ENCODE measurements at places on chromosomes 13 and 19.
A peak's percentile ranks its signal among the peaks of the same experiment; 100 is the strongest.

GRCh38 chr13:49760558-49760957 is 31.9 kb downstream of the KPNA3 start:
- H3K27ac ChIP-seq = no peak overlapping the region
- no peak for DNase-seq
- H3K4me1 ChIP-seq = peaks cover 19% of the 10 kb centered on the region
- no peaks in the 10 kb centered on the region for H3K36me3 ChIP-seq
- H3K27me3 ChIP-seq = no peaks in the 10 kb centered on the region

DNA sequence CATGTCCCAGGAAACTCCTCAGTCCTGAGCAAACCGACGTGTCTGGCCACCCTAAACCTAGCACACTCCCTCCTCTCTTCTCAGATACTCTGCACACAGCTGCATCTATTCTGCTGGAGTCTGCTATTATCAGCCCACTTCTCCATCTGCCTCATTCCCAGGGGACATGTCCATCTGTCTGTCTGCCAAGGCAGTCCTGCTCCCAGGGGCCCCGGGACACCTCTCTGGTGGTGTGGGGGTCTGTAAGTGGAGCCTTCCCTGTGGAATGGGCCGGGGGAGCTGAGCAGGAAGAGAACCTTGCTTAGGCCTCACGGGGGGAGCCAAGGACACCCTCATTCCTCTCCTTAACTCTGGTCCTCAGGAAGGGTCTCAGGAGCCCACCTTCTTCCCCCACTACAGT is 72.7 kb downstream of the ERICH6B start:
- H3K4me3 ChIP-seq = no peak overlapping the region
- no peak for DNase-seq
- H3K27me3 ChIP-seq = no peaks in the 10 kb centered on the region

DNA sequence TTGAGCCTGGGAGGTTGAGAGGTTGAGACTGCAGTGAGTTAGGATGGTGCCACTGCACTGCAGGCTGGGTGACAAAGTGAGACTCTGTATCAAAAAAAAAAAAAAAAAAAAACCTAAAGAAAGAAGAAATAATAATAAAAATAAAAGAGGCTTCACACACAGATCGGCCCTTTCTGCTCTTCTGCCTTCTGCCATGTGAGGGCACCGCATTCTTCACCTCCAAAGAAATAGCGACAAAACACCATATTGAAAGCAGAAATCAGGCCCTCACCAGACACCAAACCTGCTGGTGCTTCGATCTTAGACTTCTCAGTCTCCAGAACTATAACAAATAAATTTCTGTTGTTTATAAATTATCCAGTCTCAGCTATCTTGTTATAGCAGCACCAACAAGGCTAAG is 3.0 kb downstream of the ZNF649 start:
- no peak overlapping the region for H3K4me3 ChIP-seq
- no peak overlapping the region for H3K27ac ChIP-seq
- peaks cover 11% of the 10 kb centered on the region for H3K4me1 ChIP-seq
- H3K27me3 ChIP-seq = no peaks in the 10 kb centered on the region
- H3K36me3 ChIP-seq = peaks cover 27% of the 10 kb centered on the region
- no peak for DNase-seq

DNA sequence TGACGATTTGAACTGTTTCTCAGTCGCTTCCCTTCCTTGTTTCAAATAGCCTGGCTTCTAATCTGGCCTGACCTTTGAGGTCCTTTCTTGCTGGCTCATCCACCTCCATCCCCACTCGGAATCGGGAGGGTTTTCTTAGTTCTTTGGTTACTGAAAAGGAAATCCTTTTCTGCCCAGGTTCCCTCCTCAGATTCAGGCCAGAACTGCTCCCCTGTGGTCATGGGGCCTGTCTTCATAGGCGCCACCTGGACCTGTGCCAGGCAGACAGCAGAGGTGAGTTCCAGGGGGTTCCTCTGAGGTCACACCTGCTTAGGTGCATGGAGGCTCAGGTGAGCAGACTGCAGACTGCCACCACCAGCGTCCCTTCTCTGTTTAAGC is 62.4 kb downstream of the AKAP11 start:
- peak; percentile 5 for DNase-seq
- no peaks in the 10 kb centered on the region for H3K4me1 ChIP-seq
- no peak overlapping the region for H3K4me3 ChIP-seq
- H3K27ac ChIP-seq = no peak overlapping the region

GRCh38 chr13:20181188-20181587 is 11.6 kb downstream of the GJB2 start:
- no peaks in the 10 kb centered on the region for H3K27me3 ChIP-seq
- no peak overlapping the region for H3K4me3 ChIP-seq
- DNase-seq = no peak
- H3K27ac ChIP-seq = no peak overlapping the region

DNA sequence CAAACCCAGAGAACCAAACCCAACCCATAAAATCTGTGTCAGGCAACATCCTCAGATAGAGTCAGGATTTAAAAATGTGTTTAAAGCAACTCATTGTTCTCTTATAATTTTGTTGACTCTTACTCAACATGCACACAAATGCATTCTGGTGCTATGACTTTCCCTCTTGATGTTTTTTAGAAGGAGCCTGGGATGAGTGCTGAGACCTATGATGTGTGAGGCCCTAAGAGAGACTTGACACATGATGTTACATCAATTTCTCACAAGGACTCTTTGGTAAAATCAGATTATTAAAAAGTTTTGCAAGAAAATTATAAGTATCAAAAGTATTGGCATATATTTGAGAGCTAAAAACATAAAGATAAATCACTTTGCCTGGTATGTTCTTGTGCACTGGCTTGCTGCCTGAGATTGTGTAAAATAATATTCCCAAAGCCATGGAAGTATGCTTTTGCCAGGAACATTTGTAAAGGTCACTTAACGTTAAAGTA is 173.9 kb downstream of the DCLK1 start:
- no peaks in the 10 kb centered on the region for H3K36me3 ChIP-seq
- no peaks in the 10 kb centered on the region for H3K27me3 ChIP-seq
- no peak overlapping the region for H3K27ac ChIP-seq
- no peak for DNase-seq
- no peak overlapping the region for H3K4me3 ChIP-seq

- H3K27me3 ChIP-seq = no peaks in the 10 kb centered on the region
- H3K27ac ChIP-seq = peak overlapping the region; percentile 83
- peaks cover 25% of the 10 kb centered on the region for H3K4me1 ChIP-seq
- no peak for DNase-seq
These were observed 22.8 kb downstream of the ATP11A start for GRCh38 chr13:112712451-112713207.

DNA sequence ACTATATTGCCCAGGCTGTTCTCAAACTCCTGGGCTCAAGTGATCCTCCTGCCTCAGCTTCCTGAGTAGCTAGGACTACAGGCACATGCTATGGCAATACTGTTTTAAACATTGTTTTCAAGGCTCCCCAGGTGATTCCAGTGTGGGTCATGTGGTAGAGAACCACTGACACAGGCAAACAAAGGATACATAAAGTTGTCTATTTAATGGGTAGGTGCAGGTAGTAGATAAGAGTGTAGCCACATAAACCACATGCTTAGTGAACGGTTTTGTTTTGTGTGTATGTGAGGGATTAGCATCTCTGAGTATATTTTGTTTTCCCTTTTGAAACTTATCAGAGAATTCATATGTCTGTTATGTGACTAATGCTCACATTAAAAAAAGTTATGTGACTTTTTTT is 36.7 kb downstream of the USPL1 start:
- DNase-seq = no peak
- no peaks in the 10 kb centered on the region for H3K4me1 ChIP-seq

DNA sequence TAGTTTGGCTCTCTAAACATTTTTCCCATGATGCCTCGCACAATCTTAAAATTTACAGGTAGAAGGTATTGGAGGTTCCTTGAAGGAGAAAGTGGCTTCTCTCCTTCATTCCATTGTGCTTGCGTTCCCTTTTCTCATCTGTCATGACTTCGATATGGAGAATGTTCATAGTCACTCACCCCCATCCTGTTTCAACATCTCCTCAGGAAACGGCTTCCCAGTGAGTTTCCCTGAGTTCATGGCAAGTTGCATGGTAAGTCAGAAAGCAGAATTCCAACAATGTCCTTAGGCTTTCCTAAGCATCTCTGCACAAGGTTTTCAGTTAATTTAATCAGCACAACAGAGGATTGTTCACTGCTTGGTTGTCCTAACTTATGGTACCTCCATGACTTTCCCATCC is 581.8 kb upstream of the SLITRK5 start:
- no peak overlapping the region for H3K27ac ChIP-seq
- DNase-seq = no peak
- H3K4me1 ChIP-seq = no peaks in the 10 kb centered on the region
- no peaks in the 10 kb centered on the region for H3K27me3 ChIP-seq

DNA sequence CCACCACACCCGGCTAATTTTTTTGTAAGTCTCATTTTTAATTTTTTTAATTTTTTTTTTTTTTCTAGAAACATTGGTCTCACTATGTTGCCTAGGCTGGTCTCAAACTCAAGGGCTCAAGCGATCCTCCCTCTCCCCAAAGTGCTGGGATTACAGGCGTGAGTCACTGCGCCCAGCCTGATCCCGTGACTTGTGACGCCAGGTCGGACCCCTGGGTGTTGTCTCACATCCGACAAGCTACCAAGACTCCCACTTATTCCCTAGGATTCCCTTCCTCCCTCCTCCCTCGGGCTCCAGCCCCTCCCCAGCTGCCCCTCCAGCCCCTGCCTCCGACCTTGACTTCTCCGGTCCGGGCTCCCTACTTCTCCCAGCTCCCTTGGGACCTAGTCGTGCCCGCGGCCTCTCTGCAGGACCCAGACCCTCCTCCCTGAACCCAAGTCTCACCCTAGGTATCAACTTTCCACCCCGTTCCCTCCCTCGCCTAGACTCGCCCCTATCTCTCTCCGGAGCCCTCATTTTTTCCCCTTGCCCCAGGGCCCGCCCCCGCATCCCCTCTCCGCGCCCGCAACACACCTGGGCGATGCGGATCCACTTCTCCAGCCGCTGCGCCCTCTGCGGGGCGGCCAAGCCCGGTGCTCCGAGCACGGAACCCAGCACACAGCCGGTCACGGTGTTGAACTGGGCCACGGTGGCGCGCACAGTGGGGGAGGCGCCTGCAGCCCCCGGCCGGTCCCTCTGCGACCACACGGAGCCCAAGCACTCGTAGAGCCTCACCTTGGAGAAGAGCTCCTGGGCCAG is 13.1 kb downstream of the RGL3 start:
- H3K27me3 ChIP-seq = no peaks in the 10 kb centered on the region
- H3K4me1 ChIP-seq = no peaks in the 10 kb centered on the region
- no peak overlapping the region for H3K27ac ChIP-seq

DNA sequence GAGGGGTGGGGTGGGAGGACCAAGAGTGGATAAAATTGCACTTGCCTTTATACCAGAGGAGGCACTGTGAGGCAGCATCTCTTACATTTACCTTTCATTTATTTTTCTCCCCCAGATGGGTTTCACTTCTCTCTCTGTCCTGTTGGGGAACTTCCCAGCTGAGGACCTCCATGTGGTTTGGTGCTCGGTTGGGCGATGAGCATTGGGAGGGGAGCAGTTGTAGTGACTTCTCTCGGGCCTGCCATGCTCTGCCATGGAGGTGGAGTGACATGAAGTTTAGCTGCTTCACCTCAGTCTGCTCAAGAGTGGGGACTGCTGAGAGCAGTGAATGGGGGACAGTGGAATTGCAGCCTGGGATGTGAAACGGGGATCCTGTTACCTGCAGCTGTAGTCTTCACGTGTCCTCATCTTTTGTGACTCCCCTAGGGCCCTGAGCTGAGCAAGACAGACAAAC is 23.1 kb upstream of the CXCL17 start:
- no peaks in the 10 kb centered on the region for H3K36me3 ChIP-seq
- H3K27me3 ChIP-seq = no peaks in the 10 kb centered on the region
- no peak for DNase-seq
- H3K4me1 ChIP-seq = peaks cover 5% of the 10 kb centered on the region
- no peak overlapping the region for H3K4me3 ChIP-seq
- no peak overlapping the region for H3K27ac ChIP-seq

DNA sequence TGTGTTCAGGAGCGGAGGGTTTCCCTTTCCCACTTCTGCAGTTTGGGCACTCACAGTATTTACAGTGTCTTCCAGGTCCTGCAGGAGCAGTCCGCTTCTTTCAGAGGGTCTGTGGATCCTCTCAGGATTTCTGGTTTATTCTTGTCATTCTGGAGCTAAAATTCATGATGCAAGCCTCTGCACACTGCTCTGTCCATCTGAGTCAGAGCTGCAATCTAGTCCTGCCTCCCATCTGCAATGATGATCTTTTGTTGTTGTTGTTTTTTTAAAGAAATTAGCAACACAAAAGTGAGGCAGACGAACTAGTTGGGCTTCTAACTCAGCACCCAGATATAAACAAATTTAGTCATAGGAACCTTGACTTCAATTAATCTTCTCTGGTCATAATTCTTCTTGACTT is 86.5 kb downstream of the DLEU7 start:
- no peak overlapping the region for H3K4me3 ChIP-seq
- DNase-seq = no peak
- H3K36me3 ChIP-seq = no peaks in the 10 kb centered on the region
- no peaks in the 10 kb centered on the region for H3K4me1 ChIP-seq
- no peak overlapping the region for H3K27ac ChIP-seq

DNA sequence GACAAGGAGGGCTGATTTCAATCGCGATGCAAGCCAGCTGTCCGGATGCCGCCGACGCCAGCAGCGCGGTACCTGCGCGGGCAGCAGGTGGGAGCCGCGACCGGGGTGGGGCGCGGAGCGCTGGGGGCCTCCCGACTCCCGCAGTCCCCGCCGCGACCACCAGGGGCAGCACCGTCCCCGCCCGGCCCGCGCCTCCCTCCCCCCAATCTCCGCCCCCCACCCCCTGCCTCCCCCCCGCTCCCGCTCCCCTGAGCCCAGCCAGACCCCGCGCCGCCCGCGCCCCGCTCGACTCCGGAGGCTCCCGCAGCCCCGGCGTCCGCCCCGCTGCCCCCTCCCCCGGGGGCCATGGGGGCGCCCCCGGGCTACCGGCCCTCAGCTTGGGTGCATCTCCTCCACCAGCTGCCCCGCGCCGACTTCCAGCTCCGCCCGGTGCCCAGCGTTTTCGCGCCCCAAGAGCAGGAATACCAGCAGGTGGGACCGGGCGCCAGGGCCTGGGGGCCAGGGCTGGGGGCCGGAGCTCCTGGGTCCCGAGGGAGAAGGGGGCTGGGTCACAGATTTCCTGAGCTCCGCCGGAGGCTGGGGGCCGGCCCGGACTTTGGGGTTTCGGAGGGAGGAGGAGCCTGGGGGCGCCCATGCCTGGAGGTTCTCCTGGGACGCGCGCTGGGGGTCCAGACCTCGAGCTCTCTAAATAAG is at the start of gene TTYH1:
Gene TTYH1, plus strand, starts transcription at position 257 of the 693 bp plus-strand sequence. Its CDS starts 89 bp downstream, at position 346.
- H3K36me3 ChIP-seq = no peaks in the 10 kb centered on the region
- no peaks in the 10 kb centered on the region for H3K4me1 ChIP-seq
- DNase-seq = no peak
- H3K27me3 ChIP-seq = peaks cover 12% of the 10 kb centered on the region

- DNase-seq = peak; percentile 45
- H3K4me1 ChIP-seq = peaks cover 62% of the 10 kb centered on the region
- no peak overlapping the region for H3K4me3 ChIP-seq
- H3K27me3 ChIP-seq = no peaks in the 10 kb centered on the region
- H3K36me3 ChIP-seq = no peaks in the 10 kb centered on the region
- H3K27ac ChIP-seq = peak overlapping the region; percentile 42
These were observed 15.7 kb downstream of the GARRE1 start for GRCh38 chr19:34269968-34270621.
